ENCODE measurements at places on chromosomes 3 and 15.

- no peak for DNase-seq
Measured at GRCh38 chr3:23271876-23272741, 69.0 kb downstream of the UBE2E2 start.

DNA sequence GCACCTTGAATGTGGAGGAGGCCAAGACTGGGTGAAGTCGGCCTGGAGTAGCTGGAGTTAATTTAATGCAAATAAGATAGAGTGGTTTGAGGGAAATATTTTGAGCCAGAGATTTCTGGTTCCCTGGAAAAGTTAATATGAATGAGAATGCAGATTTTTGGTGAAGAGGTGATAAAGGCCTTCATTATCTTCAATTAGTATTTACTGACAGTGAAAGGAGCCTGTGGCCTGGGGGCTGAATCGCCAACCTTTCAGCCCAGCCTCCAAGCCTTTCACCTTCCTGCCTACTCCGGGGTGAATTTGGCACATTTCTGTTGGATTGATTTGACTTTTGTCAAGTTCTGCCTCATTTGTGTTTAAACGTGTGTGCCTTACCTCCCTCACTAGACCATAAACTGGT lies 147.8 kb downstream of the SOX2 start:
- DNase-seq = no peak

- no peak for DNase-seq
Measured at GRCh38 chr3:184218814-184219213, 10.6 kb upstream of the VWA5B2 start.

- DNase-seq = no peak
Measured at GRCh38 chr15:72758182-72758581, 25.4 kb downstream of the ADPGK start.

GRCh38 chr3:101938262-101938847 lies 89.0 kb downstream of the NFKBIZ start:
- DNase-seq = no peak

DNA sequence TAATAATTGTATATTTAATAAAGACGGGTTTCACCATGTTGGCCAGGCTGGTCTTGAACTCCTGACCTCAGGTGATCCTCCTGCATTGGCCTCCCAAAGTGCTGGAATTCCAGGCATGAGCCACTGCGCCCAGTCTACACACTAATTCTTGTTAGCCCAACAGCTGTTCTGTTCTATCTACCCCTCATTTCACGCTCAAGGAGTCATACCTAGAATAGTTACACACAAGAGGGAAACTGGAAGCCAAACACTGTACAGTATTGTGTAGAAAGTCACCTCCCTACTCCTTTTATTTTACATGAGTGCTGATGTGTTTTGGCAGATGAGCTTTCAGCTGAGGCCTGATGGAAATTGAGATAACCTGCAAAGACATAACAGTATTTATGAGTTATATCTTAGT lies 13.4 kb upstream of the CTDSPL2 start:
- no peak for DNase-seq

- no peak for DNase-seq
Measured at GRCh38 chr3:8366219-8366810, 135.3 kb upstream of the LMCD1 start.

DNA sequence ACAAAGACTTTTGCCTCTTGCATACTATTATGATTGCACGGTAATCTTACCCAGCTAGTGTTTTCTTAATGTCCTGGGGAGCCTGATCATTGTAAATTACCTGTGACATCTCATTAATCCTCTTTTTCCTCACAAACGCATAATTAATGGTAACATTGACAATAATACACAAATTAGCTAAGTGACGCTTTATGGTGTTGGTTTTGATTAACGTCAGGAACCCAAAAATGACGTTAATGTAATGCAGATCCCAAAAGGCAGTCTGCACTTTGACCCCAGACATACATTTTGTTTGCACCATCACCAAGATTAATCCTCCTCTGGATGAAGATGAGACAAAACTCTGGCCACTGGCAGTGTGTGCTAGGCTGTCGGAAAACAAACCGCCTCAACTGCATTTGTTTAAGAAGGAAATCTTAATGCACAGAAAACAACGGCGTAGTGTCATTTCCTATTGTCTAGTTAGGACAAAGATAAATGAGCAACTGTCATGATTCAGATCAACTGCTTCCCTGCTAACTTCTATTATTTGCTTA lies 83.9 kb upstream of the CDIN1 start:
- DNase-seq = no peak

DNA sequence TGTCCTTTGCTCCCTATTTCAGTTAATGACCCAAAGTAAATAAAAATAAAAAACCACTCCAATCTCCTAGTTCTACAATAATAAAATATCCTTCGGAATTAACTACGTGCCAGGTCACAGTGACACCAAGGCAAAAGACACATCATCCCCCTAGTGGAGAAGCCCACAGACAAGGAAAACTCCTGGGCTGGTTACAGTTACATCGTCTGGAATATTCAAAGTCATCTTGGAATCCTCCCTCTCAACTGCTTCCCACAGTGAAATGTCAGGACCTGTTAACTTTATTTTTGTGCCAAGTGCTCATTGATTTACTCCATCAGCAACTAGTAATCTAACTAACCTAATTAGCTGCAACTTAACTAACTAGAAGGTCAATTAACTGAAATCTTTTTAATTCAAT lies 349.3 kb downstream of the MAGI1 start:
- DNase-seq = no peak

DNA sequence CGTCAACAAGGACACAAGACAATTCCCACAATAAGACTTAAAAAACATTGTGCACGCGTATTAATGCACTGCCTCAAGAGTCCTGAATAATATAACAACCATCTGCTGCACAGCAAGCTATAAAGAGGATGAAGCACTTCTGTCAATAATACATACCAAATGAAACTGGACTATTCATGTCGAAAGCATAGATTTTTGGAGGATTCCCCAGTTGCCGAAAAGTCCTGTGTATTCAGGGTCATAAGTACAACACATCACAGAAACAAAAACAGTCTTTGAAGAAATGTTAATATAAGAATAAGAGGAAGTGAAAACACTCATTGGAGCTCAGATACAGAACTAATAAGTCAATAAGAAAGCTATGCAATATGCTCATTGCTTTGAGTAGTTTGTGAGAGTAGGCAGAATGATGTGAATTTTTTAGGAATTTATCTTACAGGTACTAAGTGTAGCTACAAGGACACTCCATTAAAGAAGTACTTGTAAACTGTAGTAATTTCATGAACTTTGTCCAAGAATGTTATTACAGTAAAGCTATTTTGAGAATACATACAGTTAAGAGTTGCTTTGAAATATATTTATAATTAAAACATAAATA lies 31.6 kb downstream of the CBLB start:
- no peak for DNase-seq

- DNase-seq = no peak
Measured at GRCh38 chr3:58848826-58849225, 182.3 kb upstream of the FAM3D start.

- no peak for DNase-seq
Measured at GRCh38 chr3:113285226-113285625, 73.9 kb downstream of the BOC start.

DNA sequence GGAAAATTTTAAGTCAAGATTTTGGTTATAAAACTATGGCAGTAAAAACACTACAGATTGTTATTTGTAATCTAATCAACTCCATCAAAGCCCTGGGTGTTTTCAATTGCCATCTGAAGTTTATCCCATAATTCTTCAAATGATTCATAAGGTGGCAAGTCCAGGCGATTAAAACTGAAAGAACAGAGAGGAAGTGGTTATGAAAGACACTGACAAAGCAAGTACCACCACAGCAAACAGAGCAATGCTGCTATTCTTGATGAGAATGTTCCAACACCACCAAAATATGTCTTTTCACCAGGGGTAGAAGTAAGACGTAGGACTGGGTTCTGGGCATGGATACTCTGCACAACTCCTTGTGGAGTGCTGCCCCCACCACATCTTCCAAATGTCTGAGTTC lies 86.9 kb upstream of the PRTG start:
- no peak for DNase-seq

- peak; percentile 29 for DNase-seq
Measured at GRCh38 chr15:42133886-42134502, 22.4 kb downstream of the PLA2G4F start.

GRCh38 chr3:100665230-100665629 lies 44.1 kb upstream of the TFG start:
- no peak for DNase-seq

DNA sequence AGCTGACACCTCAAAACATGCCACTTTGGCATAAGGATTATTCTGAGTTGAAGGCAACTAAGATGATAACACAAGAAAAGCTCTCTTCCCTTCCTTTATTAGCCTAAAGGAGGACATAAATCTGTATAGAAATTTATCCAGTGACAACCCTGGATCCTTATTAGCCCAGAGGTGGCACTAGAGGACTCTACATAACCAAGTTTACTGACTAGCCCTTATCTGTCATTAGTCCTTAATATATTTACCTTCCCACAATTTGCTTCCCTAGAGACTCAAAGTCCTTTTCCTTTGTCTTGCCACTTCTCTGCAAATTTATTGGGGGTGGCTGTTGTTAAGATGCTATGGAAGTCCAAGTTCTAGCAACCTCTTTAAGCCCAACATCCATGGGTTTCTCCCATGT lies 26.7 kb downstream of the CEP70 start:
- DNase-seq = no peak

- no peak for DNase-seq
Measured at GRCh38 chr15:95829062-95829461, 501.4 kb upstream of the NR2F2 start.

GRCh38 chr3:41044523-41044922 lies 154.8 kb upstream of the CTNNB1 start:
- DNase-seq = no peak

- no peak for DNase-seq
Measured at GRCh38 chr3:185552358-185552877, at the start of gene LIPH. TSS of gene LIPH (minus strand) at chr3:185552588. CDS start at chr3:185552471, 117 bp downstream.

DNA sequence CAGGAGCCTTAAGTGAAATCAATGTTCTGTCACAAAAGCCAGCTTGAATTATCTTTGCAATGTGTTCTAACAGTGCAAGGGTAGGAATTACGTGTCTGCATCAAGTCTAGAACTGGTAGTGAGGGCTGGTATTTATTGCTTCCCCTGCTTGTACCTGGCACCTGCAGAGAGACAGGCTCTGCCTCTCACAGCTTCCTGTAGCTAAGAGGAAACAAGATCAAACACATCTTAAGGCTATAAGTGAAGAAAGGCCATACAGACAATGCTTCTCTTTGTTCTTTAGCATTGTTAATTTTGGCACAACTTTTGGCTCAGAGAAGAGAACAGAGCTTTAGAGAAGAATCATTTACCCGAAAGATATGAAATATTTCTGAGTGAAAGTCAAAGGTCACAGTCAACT lies 479.9 kb downstream of the GRM7 start:
- DNase-seq = no peak

DNA sequence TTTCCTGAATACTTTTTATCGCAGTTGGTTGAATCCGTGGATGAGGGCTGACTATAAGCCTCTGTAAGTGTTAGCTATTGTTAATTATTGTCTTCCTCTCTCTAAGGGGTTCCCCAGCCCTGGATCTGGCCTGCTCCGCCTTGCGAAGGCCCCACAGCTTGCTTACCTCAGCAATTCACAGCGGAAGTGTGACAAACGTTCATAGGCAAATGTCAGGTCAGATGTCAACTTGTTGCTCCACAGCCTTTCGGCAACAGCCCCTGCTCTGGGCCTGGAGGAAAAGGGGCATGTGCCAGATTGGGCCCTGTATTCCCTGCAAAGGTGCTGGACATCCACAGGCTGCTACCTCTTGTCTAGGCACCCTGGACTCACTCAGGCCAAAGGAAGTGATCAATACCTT lies 25.3 kb upstream of the CELF6 start:
- DNase-seq = no peak

- no peak for DNase-seq
Measured at GRCh38 chr3:127857333-127857732, 35.0 kb upstream of the MGLL start.

GRCh38 chr3:123655400-123655799 lies 70.5 kb upstream of the HACD2 start:
- no peak for DNase-seq

- no peak for DNase-seq
Measured at GRCh38 chr15:95940431-95940985, 390.0 kb upstream of the NR2F2 start.

DNA sequence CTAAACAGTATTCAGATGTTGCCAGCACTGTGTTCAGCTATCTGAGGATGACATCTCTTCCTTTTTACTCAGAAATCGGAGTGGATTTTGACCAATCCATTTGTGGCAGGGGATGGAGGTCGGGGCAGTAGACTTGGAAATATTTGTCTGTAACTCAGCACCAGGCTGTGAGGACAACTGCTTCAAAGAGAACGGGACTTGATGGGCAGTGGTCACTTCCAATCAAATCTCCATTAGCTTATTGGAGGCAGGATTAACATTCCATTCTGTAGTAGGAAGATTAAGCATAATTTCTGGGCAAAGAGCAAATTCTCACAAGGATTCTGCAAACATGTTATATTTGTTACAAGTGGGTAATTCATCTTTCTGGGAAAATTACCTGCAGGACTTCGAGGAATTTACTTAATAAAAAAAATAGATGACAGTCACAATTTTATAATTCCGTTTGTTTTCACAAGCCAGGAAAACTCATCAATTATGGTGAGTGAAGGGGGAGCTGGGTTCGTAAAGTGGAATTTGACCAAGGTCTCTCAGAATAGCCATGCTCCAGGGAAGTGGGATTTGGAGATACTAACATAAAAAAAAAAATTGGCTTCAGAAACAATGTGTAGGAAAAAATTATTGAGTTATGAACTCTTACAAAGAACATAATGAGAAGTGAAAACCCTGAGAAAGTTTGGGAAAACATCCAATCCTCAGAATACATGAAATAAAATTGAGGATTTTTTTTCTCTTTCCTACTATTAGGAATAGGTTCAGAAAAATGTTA lies 18.1 kb downstream of the CRABP1 start:
- no peak for DNase-seq

DNA sequence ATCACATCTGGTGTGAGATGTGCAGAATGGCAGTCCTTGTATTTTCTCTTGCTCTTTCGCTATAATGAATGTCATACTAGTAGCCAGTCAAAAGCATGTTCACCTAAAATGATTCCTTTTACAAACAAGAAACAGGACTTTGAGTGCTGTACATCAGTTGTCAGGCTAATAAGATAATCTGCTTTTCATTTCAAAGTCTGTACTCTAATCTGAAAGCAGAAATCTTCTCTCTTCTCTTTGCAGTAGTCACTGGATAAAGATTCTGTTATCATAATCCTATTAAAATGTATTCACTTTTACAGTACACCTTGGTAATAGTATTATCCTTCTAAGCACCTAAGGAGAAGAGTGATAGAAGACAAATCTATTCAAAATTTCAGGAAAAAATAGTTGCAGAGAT lies 300.1 kb downstream of the MFSD1 start:
- no peak for DNase-seq

DNA sequence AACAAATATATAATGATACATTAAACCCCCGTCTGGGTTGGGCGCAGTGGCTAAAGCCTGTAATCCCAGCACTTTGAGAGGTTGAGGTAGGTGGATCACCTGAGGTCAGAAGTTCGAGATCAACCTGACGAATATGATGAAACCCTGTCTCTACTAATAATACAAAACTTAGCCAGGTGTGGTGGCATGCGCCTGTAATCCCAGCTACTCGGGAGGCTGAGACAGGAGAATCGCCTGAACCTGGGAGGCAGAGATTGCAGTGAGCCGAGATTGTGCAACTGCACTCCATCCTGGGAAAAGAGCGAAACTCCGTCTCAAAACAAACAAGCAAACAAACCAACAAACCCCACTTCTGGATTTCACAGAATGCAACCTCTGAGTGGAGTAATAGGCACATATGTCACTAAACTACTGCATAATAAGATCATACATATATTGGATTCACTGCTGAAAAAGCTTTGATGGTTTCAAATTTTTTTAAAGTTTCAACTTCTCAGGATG lies 718.2 kb downstream of the SI start:
- DNase-seq = no peak
